ENCODE measurements at places on chromosomes 5 and 9.

GRCh38 chr5:180889381-180889780 lies 9.6 kb upstream of the BTNL8 start:
- no peak for DNase-seq

- DNase-seq: no peak
These were observed 21.1 kb upstream of the PDE8B start for GRCh38 chr5:77189421-77189820.

DNA sequence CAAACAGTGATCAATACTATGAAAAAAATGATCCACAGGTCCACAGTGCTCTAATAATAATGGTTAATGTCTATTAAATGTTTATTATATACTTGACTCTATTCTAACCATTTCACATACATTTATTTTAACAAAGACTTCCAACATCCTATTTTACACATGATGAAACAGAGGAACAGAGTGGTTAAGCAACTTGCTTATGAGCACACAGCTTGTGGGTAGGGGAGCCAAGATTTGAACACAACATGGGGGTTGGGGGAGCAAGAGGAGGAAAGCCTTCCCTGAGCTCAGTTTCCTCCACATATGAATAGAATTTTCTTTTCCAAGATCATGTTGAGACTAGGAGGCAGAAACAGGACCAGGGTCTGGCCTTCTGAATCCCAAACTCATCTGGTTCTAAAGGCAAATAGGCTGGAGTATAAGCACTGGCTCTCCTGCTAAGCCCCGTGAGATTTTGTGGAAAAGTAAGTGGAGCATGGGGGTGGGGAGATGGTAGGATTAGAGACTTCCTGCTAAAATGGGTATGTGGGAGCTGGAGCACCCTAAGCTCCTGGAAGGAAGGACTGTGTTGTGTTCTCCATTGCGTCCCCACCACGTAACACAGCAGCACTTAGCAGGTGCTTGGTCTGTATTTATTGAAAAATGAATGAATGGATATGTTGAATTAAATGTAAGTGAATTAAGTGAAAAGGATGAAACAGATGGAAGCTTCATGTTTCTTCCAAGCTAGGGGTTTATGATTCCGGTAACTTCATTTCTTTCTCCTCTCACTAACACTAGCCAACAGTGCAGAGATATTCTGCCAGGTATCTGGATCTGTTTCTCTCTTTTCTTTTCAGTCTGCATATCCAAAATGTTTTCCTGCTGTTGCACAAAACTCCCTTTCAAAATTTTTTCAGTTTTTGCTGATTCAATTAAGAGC lies 26.9 kb upstream of the GALNT10 start:
- DNase-seq: no peak

DNA sequence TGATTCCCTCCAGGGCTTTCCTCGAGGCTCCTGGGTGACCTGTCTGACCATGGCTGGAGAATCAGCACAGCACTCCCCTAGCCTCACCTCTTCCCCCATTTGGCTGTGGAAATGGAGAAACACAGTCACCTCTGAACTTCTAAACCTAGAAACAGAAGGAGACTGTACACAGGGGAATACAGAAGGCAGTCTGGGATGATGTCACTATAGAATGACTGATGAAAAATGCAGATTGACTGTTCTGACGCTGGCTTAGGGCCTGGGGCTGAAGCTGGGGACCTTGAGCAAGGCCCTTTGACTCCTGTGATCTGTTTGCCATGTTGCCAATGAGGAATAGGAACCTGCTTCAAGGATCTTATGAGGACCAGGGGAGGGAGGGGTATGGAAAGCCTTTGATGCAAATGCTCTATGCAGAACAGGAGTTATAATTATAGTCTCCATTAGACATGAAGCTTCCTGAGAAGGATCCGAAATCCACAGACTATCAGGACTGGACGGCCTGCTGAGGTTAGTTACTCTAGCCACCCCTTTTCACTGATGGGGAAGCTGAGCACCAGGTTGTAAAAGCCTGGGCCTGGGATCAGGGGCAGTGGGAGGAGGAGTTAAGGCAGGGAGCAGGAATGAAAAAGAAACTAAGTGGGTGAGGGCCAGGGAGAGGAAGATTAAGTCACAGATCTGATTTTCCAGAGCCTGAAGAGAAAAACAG lies 24.4 kb upstream of the ANXA6 start:
- DNase-seq: no peak

GRCh38 chr9:115615000-115615401 lies 497.0 kb upstream of the TNC start:
- DNase-seq: no peak

DNA sequence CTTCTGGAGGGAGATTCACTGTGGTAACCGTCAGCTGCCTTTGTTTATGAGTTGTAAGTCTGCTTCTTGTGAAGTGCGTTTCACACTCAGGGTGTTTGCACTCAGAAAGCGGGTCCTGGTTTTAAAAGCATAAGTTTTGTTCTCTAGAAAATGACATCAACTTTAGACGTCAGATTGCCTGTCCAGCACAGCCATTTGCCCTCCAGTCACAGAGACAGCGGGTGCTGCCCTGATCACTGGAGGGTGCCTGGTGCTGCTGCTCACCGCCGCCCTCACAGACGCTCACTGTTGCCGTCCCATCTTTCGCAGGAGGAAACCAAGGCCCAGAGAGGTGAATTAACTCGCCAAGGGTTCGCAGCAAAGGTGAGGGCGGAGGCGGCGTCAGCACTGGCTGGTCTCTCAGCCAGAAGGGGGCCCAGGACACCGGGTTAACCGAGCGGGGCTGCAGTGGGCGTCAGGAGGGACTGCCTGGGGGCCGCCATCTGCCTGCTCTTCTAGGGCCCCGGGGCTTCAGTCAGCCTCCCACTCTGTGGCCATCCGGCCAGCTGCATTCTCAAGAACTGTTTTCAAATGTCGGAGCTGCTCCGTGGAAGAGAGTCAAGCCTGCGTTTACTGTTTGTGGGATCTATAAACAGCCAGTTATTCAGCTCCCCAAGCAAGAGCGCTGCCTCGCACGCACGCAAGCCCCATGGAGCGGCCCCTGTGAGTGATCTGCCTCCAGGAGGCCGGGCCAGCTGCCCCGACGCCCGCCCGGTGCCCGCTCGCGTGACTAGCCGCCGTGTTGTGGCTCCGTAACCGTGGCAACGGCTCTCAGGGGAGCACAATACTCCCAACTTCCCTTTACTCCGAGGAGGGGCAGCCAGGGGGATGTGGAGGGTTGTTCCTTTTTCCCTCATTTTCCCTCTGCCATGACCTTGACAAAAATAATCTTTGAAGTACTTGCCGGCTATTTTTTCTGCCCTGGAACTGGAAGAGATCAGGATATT lies 43.4 kb upstream of the EXOC3 start:
- no peak for DNase-seq

GRCh38 chr5:134046801-134047686 lies 42.3 kb upstream of the VDAC1 start:
- no peak for DNase-seq

GRCh38 chr5:103428411-103428871 lies 134.1 kb downstream of the NUDT12 start:
- DNase-seq: no peak

GRCh38 chr9:129513282-129513681 lies 107.6 kb downstream of the C9orf50 start:
- DNase-seq: no peak

- DNase-seq: no peak
These were observed 179.3 kb upstream of the FGF10 start for GRCh38 chr5:44568519-44568918.

- DNase-seq: no peak
These were observed 41.6 kb upstream of the ZBTB43 start for GRCh38 chr9:126763130-126763764.

- no peak for DNase-seq
These were observed 275.6 kb downstream of the CETN3 start for GRCh38 chr5:90133941-90134340.

GRCh38 chr5:179191506-179192184 lies 131.5 kb downstream of the ZNF354C start:
- DNase-seq: no peak

- no peak for DNase-seq
These were observed 1.5 kb downstream of the SMIM32 start for GRCh38 chr5:136191304-136192014.

GRCh38 chr5:52870448-52870847 lies 82.7 kb downstream of the ITGA1 start:
- DNase-seq: no peak

DNA sequence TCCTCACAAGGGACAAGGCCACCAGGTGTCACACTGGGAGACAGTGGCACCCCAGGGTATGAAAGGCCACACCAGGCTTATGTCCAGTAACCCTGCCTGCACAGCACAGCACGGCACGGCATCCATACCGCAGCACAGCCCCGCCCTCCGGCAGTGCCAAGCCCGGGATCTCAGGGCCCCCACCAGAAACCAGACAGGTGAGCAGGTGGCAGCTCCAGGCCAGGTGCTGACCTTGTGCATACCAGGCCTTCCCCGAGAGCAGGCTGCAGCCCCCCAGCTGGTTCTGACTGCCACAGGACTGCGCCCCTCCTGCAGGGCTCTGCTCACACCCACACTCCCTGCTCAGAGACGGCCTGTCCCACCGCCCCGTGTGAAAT lies 56.5 kb downstream of the ADAMTS2 start:
- no peak for DNase-seq

DNA sequence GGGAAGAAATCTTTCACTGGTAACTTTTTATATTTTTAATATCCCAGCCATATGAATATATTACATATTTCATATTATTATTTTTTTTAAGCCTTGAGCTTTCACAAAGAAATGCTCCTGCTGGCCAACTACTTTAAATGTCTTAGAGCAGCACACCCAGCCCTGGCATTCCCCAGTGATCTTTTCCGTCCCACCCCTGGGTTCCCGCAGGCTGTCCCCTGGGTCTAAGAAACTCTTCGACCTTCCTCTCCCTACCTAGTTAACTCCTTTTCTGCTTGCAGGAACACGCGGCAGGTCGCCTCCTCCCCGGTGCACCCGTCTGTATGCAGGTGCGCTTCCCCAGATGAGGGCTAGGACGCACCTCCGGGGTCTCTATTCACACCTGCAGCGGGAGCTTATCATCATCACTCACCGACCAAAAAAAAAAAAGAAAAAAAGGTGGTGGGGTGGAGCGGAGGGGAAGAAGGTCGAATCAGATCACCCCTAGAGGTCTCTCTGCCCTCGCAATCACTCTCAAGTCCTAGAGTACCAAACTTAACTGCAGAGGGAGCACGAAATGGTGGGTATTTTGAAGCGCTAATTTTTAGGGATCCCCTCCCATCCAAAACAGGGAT lies 696 bp downstream of the ZFP62 start:
- peak; percentile 75 for DNase-seq

All from central memory CD4-positive, alpha-beta T cell (primary cell).